Colonic mucosa (tissue), 4 donors: ENCODE measurements at places on chromosomes 1 and 21. TPM values are rescaled to one million over a fixed set of nuclear protein-coding genes. Genes with fewer than 3 reads are reported as not detected.

HENMT1 gene
- 10.1 TPM for total RNA-seq

FAM3B gene
- total RNA-seq = 0.90 TPM

GRCh38 chr1:3028531-3029282 is 7.4 kb downstream of the ACTRT2 start:
- DNase-seq = no peak
- H3K36me3 ChIP-seq = no peaks in the 10 kb centered on the region
- H3K4me1 ChIP-seq = no peaks in the 10 kb centered on the region
- H3K4me3 ChIP-seq = no peak overlapping the region
- H3K27me3 ChIP-seq = no peaks in the 10 kb centered on the region

DNA sequence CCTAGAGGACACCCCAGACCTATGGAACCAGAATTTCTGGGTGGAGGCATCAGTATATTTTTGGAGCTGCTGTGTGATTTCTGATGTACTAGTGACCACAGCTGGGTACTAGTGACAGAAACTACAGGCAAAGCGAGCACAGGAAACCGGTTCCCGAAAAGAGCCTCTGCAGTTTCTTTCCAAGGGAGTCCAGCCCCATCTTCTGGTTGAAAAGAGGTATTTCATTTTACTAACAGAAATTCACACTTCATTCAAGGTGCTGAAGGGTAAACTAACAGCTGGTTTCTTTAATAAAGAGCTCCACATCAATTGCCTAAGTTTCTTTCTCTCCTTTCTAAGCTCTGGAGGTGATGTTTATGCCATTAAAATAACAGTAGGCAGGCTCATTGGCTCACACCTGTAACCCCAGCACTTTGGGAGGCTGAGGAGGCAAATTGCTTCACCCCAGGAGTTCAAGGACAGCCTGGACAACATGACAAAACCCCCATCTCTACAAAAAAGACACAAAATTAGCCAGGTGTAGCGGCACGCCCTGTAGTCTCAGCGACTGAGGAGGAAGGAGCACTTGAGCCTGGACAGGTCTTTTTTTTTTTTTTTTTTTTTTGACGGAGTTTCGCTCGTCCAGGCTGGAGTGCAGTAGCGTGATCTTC is 22.0 kb downstream of the THAP3 start:
- no peaks in the 10 kb centered on the region for H3K4me1 ChIP-seq
- no peak overlapping the region for H3K27ac ChIP-seq
- H3K36me3 ChIP-seq = no peaks in the 10 kb centered on the region
